ENCODE measurements at places on chromosomes 16 and 17.

DNA sequence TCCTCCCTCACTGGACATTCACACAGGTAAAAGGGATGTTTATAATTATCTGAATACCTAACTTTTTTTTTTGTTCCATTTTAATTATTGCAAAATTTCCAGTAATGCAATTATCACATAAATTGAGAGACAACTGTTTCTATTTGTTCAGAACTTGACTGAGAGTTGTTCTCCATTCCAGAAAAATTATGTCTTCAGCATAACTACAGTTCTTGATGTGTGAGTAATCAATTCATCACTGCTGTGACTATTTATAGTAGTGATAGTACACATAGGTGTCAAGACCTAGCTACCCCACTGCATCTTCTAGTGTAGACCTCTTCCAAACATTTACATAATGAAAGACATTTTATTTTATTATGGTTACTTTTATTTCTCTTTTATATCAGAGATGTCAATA lies 5.8 kb upstream of the TNRC6A start:
- no peak for DNase-seq

DNA sequence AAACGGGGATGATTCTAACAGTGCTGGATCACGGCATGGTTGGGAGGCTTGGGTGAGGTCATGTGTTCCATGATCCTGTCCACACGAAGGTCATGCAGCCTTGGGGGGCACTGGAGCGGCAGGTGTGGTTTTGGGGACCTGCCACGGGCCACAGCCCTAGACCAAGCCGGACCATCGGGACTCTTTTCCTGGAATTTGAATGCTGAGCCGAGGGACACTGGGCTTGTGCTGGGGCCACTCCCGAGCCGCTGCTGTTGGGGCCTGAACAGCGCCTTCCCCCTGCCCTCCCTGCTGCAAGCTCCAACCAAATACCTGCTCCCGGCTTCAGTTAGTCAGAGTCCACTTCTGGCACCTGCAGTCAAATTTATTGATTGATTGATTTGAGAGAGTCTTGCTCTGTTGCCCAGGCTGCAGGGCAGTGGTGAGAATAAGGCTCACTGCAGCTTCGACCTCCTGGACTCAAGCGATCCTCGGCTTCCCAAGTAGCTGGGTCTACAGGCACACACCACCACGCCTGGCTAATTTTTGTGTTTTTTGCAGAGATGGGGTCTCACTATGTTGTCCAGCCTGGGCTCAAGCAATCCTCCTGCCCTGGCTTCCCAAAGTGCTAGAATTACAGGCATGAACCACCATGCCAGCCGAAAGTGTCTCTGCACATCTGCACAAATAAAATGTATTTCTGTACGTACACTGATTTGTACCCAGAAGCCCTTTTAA lies 37.2 kb upstream of the SLC38A10 start:
- no peak for DNase-seq

GRCh38 chr16:84929421-84930297 lies 81.7 kb downstream of the ZDHHC7 start:
- DNase-seq, result no peak

DNA sequence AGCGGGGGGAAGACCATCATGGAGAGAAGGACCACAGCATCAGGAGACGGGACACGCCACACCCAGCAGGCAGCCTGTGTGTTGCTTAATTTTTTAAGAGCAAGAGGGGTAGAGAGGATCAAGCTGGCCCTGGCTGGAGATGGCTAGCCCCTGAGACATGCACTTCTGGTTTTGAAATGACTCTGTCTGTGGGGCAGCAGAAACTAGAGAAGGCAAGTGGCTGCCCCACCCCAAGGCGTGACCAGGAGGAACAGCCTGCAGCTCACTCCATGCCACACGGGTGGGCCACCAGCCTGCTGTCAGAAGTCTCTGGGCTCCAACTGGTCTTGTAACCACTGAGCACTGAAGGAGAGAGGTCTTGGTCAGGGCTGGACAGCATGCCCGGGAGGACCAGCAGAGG lies 75.5 kb downstream of the SOCS1 start:
- DNase-seq, result no peak

GRCh38 chr17:48627623-48628521 lies 1.7 kb upstream of the HOXB9 start:
- DNase-seq, result no peak

DNA sequence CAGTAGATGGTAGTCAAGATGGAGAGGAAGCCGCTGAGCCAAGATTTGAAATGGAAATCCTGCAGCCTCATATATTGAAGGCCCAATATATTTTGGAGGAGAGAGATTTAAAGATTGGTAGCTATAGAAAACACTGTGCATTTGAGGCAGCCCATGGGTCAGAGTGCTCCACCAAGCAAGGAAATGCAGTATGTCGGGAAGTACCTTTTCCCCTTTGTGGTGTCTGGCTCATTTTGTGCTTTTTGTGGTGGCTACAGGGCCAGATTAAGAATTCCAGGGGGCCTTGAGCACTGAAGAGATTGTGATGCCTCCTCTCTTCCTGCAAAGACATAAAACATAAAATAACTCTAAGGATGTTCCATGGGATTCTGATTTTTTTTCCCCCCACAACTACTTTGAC lies 39.6 kb downstream of the CDRT15 start:
- DNase-seq, result no peak

GRCh38 chr16:2152695-2153506 lies 2.7 kb upstream of the TRAF7 start:
- DNase-seq, result no peak

DNA sequence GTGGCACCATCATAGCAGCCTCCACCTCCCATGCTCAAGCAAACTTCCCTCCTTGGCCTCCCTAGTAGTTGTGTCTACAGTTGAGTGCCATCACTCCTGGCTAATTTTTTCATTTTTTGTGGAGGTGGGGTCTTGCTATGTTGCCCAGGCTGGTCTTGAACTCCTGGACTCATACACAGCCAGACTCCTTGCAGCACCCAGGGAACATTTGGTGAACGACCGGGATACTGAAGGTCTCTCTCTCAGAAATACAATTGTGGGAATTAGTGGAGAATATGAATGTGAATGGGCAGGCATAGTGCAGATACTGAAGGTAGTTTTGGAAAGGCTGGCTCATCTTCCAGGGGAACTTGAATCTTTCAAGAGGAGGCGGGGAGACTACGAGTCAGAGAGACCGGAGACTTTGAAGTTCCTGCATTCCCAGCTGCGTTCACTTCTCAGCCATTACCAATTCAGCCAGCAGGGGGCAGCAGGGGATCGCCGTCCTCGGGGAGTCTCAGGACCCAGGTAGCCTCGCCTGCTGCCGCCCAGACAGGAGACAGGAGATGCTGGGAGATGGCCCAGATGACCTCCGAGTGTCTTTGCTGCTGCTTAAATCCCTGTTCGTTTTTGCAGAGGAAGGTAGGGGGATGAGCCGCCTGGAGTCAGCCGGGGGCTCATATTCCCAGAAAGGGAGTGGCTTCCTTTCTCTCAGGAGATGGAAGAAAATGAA lies 68.6 kb downstream of the HAPSTR1 start:
- DNase-seq, result peak; percentile 13

- peak; percentile 76 for DNase-seq
These were observed at the start of gene STX8 for GRCh38 chr17:9575381-9576101. Gene STX8 (minus strand): TSS chr17:9575820. CDS start chr17:9575808, 12 bp downstream.

- no peak for DNase-seq
These were observed 8.3 kb upstream of the GUCY2D start for GRCh38 chr17:7993972-7994589.

- no peak for DNase-seq
These were observed 22.8 kb downstream of the TMEM204 start for GRCh38 chr16:1556254-1556653.

DNA sequence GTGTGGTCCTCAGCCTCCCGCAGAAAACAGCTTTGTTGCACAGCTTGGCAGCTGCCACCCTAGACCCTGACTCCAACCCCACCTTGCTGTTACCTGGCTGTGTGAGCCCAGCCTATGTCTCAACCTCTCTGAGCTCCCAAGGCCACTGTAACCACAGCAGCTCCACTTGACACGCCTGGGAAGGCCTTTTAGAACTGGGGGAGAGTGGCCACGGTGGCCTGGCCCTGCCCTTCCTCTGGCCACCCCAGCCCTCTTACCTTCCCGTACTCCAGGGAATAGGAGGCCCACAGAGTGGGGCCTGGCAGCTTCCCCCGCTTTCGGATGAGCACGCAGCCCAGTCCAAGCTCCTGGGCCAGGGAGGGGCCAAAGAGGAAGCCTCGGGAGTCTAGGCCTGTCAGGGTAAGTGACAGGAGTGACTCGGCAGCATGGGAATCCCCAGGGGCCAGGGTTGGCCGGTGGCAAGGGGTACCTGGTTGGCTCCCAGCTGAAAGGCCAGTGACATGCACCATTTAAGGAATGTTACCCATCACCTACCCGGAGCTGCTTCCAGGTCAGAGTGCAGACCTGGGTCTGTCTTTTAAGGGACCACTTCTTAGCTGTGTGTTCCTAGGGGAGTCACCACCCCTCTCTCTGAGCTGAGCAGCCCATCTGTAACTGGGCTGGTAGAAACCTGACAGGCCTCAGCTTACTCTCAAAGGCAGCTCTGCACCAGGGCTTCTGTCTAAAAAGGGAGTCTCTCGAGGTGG lies 1.4 kb downstream of the APRT start:
- DNase-seq, result no peak

DNA sequence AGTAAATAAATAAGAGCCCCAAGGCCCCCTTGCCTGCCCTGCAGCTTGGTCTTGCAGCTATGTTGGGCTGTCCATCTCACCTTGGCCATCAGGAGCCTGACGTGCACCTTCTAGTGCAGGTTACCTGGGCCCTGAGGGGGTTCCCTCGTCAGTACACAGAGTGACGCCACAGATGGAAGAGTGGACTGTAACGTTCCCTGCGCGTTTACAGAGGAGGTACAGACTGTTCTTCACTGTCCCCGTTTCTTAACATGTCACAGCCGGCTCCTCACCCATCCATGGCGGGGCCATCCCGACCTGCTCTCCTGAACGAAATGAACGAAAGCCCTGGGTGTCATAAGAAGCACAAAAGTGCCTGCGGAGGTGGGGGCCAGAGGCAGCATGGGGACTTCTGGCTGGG lies 15.9 kb upstream of the FASN start:
- DNase-seq, result no peak

GRCh38 chr17:39139161-39139511 lies 12.3 kb downstream of the PLXDC1 start:
- no peak for DNase-seq

DNA sequence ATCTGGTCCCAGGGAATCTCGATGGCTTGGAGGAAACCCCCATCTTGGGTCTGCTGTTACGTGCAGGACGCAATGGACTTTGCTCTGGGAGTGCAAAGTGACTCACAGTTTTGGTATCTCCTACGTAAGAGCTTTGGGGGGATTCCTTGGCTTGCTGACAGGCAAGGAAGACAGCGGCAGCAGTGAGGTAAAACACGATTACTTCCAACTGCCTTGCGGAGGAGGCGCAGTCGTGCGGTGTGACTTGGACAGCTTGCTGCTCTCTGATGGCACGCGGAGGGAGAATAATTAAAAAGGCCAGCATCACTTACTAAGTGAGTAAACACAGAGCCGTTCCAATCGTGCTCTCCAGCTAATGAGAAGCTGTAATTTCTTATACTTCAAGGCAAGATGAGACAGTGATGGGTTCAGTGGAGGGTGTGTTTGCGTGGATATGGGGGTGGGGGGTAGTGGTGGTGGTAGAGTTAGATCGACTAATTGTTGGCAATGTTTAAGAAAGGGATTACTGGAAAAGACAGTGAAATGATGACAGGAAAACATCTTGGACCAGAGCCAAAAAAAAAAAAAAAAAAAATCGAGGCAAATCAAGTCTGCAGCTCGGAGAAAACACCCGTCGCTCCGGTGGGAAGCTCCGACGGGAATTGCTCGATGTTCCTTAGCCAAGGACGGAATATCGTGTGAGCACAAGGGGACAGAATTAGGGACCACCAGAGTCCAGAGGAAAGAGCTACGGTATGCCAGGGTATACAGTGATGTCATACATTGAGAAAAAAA lies 184.8 kb upstream of the ZFHX3 start:
- peak; percentile 94 for DNase-seq

DNA sequence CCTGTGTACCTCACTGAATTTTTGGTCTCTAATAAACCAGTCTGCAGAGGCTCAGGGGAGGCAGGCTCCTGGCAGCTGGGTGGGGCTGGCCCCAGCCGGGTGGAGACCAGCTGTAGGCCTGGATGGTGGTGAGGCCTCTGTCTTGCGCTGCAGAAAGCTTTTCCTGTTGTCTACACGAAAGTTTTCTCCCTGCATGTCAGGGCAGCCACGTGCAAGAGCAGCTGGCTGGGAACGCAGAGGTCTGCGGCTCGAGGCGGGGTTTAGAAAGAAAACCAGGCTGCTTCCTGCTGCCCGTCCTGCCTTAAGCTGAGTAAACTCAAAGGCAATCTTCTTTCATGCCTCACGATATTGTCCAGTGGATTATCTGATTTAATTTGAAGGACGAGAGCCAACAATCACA lies 2.4 kb downstream of the SERPINF1 start:
- peak; percentile 84 for DNase-seq

- DNase-seq, result no peak
These were observed 310.9 kb downstream of the HAPSTR1 start for GRCh38 chr16:9402293-9402860.

- DNase-seq, result no peak
These were observed 184.8 kb upstream of the CIBAR2 start for GRCh38 chr16:85296859-85297660.

- no peak for DNase-seq
These were observed 39.9 kb upstream of the GFOD2 start for GRCh38 chr16:67758966-67759365.

DNA sequence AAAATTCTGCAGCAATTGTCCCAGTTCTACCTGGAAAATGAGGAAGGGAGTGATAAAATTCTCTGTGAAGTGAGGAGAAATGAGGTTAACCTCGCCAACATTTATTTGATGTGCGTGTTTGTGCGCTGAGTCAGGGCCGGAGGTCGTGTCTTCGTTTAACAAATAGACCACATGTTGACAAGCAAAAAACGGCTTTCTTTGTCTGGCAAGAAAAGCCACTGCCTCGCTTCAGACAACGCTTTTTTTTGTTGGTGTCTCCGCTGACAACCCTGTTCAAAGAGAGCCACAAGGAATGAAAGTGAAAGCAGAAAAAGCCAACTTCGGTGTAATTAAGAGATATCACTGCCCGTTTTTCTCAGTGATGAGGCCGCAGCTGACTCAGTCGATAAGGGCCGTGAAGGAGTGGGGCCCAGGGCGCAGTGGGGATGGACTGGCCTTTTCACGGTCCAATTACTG lies 510.6 kb downstream of the CDH13 start:
- no peak for DNase-seq

- no peak for DNase-seq
These were observed 1.3 kb upstream of the TMEM92 start for GRCh38 chr17:50272711-50273653.

GRCh38 chr16:68202091-68202519 lies 33.8 kb downstream of the ESRP2 start:
- no peak for DNase-seq

GRCh38 chr16:86101897-86102157 lies 202.9 kb downstream of the IRF8 start:
- DNase-seq, result no peak

- no peak for DNase-seq
These were observed 73.3 kb downstream of the PGS1 start for GRCh38 chr17:78451753-78452152.

DNA sequence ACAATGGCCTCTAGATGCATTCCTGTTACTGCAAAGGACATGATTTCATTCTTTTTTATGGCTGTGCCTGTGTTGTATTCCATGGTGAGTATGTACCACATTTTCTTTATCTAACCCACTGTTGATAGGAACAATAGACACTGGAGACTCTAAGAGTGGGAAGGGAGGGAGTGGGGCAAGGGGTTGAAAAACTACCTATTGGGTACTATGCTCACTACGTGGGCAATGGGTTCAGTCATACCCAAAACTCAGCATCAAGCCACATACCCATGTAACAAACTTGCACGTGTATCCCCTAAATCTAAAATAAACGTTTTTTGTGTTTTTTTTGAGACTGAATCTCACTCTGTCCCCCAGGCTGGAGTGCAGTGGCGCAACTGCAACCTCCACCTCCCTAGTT lies 47.1 kb upstream of the SCNN1B start:
- no peak for DNase-seq

- DNase-seq, result no peak
These were observed 297.2 kb downstream of the WWOX start for GRCh38 chr16:78396673-78397072.

All from skeletal muscle cell (primary cell).